GF-D8 (cell line): ENCODE measurements at places on chromosomes 2 and 18.

GRCh38 chr2:20241973-20242726 lies 17.2 kb upstream of the SDC1 start:
- DNase-seq: no peak

GRCh38 chr2:48543895-48544294 lies 13.9 kb downstream of the STON1 start:
- no peak for DNase-seq

DNA sequence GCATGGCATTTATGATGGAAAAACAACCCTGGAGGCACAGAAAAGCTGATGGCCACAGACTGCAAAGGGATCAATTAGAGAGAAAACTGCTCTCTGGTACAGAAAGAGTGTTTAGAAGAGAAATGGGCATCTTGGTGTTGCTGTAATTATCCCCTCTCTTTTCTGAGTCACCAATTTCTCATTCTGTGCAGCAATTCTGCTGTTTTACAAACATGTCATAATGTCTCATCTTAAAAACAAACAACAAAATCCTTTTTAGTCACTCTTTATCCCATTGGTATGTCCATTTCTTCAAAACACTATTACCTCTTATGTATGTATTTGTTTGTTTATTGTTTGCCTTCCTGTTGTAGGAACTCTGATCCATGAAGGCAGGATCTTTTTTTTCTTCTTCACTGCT lies 73.9 kb upstream of the HK2 start:
- DNase-seq: no peak

DNA sequence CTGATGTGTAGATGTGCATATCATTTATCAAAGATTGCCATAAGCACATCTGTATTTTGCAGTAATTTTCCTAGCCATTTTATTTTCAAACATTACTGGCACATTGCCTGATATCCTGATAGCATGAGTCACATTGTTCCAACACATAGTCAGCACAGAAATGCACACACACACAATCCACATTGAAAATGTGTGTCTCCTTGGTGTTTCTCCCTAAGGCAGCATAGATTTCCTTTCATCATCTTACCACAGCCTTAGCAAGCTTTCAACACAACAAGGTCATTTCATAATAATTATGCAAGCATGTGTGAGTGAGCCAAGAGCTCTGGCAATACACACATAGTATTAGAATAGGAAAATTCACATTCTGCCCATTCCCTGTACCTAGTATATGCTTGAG lies 245.4 kb upstream of the MEIS1 start:
- peak; percentile 30 for DNase-seq

GRCh38 chr2:113167115-113167932 lies 6.4 kb upstream of the PSD4 start:
- DNase-seq: no peak

- DNase-seq: no peak
Measured at GRCh38 chr2:168478206-168478605, 22.1 kb downstream of the CERS6 start.

- no peak for DNase-seq
Measured at GRCh38 chr2:70716951-70717350, 51.0 kb downstream of the ADD2 start.

DNA sequence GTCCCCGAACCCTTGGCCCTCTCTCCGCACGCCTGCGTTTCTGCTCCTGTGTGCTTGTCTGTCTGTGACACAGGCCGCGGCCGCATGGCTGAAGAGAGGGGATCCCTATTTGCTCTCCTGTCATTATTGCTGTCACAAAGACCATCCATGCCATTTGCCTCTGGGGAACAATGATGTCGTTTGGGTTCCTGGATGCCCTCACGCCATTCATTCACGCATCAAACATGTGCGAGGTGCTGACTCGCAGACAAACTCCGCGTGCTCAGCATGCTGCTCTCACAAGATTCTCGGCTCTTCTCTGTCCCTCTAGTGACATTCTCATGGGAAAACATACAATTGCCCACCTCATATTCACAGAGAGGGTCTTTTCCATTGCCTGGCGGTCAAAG lies 67.8 kb downstream of the ASB1 start:
- no peak for DNase-seq

DNA sequence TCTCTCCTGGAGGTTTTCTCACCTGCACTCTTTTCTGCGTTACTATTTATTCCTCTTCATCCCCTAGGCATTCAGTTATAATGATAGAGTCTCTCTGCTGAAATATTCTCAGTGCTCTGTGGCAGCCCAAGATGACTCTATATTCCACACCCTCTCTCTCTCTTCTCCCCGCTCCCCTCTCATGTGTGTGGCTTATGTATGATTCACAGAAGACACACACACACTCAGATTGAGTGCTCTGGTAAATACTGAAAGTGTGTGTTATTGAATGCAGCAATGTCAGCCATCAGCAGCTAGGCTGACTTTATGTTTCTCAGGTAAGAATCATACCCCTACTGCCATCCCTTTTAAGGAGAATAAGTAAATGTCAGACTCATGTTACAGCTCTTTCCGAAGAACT lies 201.2 kb downstream of the SLC4A10 start:
- DNase-seq: no peak

GRCh38 chr18:47882641-47883040 lies 47.8 kb downstream of the SMAD2 start:
- no peak for DNase-seq

DNA sequence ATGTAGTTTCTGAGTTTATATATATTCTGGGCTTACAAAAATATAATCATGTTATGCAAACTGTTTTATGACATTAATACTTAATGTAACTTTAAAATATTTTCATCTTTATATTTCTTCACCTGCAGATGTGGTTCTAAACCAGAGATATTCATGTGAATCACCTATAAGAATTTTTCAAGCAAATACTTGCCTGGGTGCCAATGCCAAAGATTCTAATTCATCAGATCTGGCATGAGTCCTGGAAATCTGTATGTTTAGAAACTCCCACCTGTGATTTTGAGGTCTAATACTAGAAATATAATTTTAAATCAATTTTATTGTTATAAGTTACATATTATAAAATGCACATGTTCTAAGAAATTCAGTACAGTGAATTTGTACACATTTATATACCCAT lies 19.9 kb upstream of the DNAH6 start:
- no peak for DNase-seq

DNA sequence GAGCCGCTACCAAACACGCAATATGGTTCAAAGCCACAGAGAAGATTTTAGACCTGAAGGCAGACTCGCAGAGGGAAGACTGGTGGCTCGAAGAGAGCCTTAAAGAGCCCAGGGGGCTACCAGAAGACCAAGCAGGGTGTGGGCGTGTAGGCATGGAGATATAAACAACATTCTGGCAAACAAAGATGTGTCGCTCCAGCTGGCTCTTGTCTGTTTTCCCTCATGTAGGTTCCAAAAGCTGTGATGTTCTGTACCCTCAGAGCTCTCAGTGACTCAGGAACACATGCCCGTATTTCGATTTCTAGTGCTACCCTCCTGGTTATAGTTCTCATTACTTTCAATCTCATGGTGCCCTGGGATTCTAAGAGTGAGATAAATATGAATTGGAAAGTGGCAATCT lies 44.5 kb downstream of the DOCK10 start:
- no peak for DNase-seq

GRCh38 chr2:193539188-193539587 lies 1344.5 kb upstream of the TMEFF2 start:
- no peak for DNase-seq

DNA sequence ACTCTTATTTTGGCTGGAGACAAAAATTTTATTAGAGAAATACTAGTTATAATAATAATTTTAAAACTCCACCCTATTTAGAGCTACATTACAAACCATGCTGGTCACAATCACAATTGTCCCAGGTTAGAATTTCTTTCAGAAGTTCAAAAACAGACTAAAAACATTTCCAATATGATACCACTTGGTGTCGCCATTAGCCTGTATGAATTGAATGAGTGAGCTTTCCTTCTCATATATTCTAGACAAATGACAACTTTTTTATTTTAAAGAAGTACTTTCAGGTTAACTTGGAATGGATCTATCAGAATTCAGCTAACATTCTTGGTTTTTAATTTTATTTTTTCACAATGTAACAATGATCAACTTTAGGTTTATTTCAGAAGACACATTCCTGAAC lies 48.0 kb downstream of the SERPINB8 start:
- DNase-seq: no peak

GRCh38 chr2:10345813-10346212 lies 43.1 kb downstream of the HPCAL1 start:
- no peak for DNase-seq

DNA sequence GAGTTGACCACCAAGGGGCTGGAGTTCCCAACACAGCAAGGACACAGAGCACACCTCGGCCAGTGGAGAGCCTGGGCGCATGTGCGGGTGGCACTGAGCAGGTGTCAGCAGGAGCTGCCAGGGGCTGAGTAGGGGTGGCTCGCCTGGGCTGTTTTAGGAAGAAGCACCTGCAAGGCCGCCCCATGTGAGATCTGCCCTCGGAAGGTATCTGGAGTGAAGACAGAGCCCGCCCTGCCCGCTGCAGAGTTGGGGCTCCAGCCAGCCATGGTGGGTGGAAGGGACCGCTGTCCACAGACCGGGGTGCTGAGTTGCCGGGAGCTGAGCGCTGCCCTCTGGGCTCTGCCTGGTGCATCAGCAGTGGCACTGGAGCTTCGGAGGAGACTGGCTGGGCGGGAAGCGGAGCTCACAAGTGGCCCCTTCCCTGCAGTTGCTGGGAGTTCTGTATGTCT lies 35.2 kb downstream of the MTERF4 start:
- DNase-seq: no peak

DNA sequence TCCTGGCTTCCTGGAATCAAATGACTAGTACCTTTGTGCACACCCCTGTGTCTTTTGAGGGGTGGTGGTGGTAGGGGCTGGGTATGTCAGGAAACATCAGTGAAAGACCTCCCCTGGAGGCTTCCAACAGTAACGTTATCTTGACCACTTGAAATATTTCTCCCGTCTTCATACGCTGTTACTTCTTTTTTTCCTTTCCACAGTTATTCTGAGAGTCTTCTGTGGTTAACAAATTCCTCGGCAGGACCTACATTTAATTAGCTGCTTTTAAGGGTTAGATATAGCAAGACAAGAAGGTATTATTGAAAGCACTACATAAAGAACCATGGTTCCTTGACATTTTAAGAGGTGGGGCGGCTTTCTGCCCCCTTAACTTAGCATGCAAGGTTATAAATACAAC lies 34.6 kb downstream of the UGP2 start:
- DNase-seq: no peak

- DNase-seq: no peak
Measured at GRCh38 chr2:11128243-11128951, 26.9 kb upstream of the SLC66A3 start.

GRCh38 chr2:109126501-109126860 lies 2.5 kb upstream of the SH3RF3 start:
- DNase-seq: no peak

GRCh38 chr2:157777427-157777826 lies 98.7 kb downstream of the ACVR1 start:
- no peak for DNase-seq

- DNase-seq: no peak
Measured at GRCh38 chr2:72325592-72326422, 178.1 kb upstream of the CYP26B1 start.

DNA sequence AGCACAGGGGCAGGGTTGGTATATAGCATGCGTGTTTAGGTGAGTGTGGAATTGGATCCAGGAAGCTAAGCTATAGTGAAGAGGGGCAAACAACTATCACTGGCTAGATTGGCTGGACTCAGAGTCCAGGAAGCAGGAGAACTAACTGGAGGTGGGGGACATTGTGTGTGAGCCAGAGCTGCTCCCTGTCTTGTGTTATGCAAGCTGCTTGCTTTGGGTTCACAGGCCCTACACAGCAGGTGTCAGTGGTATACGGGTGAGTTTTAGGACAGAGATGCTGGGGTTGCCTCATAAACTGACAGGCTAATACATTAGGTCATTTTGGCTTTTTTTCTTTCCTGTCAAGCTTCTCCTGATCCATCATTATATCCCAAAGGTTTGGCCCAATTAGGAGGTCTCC lies 87.5 kb downstream of the CCDC85A start:
- no peak for DNase-seq

GRCh38 chr2:112627060-112628040 lies 18.4 kb upstream of the SLC20A1 start:
- peak; percentile 89 for DNase-seq
